ENCODE measurements at places on chromosomes 1 and 21.

- no peak for DNase-seq
These were observed 43.7 kb upstream of the COL6A1 start for GRCh38 chr21:45937721-45938452.

- no peak for DNase-seq
These were observed 234.6 kb upstream of the JUN start for GRCh38 chr1:59018446-59018845.

GRCh38 chr1:163055005-163055404, 14.2 kb upstream of the RGS4 start:
- no peak for DNase-seq

DNA sequence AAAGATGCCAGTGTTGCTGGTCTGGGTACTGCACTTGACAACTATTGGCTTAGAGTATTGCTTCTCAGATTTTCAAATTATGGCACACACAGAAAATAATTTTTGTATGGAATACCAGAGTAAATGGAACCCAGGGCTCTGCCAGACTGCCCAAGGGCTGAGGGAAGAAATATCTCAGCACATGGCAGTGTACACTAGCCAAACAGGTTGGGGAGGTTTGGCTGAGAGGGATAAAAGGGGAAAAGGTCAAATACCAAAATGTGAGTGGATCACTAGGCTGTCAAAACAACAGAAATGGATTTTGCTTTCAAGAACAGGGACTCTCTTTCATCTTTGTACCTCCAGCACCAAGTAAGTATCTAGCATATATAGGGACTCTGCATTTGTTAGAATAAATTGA, 3.0 kb upstream of the RGS8 start:
- DNase-seq: no peak

GRCh38 chr1:89170170-89171066, 5.4 kb downstream of the GBP7 start:
- no peak for DNase-seq

GRCh38 chr1:24105368-24106160, 6.4 kb downstream of the MYOM3 start:
- no peak for DNase-seq

- no peak for DNase-seq
These were observed 161.9 kb downstream of the ZBTB18 start for GRCh38 chr1:244212797-244213475.

- peak; percentile 42 for DNase-seq
These were observed 180.6 kb upstream of the PALMD start for GRCh38 chr1:99465176-99465900.

GRCh38 chr21:16194095-16194787, 464.5 kb downstream of the USP25 start:
- peak; percentile 78 for DNase-seq

GRCh38 chr1:81605023-81605422, 195.7 kb upstream of the ADGRL2 start:
- DNase-seq: no peak

DNA sequence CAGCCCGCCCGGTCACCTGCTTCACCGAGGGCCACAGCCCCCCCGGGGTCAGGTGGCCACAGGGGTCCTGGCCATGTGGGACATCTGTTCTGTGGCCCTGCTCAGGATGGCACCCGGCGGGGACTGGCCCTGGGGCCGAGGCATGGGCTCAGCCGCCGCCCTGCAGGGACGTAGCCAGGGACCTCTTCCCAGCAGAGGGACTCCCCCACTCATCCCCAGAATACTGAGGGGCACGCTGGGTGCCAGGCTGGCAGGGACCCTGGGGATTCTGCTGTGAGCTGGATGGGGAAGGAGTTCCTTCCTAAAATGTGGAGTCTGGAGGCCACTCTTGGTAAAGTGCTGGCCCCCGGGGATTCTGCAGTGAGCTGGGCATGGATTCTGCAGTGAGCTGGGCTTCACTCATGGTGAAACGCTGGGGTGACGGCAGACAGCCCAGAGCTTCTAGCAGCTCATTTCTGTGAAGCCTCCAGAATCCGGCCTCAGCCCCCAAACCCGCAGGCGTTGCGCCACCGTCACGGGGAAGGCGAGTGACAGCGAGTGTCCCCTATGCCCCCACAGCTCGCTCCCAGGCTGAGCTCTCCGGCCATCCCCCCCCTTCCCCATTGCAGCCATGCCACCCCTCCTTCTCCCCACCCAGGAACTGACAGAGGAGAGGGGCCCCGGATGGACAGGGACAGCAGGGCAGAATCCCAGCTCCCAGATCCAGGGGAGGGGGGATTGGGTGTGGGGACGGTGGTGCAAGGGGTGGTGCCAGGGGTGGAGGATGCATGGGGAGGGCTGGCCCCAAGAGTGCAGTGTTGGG, 1.4 kb downstream of the ITGB2 start:
- no peak for DNase-seq

DNA sequence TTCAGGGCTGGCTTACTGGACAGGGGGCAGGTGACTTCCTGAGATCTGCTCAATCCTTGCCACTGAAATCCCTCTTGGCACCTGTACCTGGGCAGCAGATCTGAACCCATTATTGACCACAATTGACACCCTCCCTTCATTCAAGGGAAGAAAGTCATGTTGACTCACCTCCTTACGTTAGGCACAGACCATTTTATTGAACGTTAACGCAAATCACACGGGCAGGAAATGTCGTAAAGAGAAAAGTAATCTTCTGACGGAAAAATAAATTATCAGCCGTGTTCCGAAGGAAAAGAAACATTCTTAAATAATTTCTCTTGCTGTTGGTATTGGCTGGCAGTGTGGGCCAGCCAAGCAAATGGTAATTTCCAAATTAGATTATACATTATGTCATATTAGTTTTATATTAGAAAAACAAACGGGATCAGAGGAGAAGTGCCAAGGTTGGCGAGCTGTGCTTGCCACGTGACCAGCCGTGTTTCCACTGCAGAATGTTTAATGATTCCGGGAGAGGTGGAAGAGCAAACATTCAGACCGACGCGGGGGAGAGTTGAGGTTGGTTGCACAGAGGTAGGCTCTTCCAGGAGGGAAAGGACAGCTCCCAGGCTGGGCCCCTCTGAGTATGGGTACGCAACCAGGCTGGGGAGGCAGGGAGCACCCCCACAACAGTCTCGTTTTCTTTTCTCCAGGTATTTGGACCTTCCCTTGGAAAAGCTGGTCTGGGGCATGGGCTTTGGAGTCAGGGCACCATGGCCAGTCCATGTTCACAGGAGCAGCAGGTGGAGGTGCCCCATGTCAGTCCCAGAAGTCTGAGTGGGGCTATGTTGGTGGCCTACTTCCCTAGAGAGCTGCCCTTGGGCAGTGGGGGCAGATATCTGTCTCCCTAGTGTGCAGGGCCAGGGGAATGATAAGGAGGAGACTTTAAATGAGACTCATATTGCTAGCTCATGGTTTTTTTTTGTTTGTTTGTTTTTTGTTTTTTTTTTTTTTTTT, 121.1 kb downstream of the FOXD2 start:
- peak; percentile 65 for DNase-seq

- DNase-seq: no peak
These were observed 37.0 kb downstream of the LRIG2 start for GRCh38 chr1:113109908-113110554.

DNA sequence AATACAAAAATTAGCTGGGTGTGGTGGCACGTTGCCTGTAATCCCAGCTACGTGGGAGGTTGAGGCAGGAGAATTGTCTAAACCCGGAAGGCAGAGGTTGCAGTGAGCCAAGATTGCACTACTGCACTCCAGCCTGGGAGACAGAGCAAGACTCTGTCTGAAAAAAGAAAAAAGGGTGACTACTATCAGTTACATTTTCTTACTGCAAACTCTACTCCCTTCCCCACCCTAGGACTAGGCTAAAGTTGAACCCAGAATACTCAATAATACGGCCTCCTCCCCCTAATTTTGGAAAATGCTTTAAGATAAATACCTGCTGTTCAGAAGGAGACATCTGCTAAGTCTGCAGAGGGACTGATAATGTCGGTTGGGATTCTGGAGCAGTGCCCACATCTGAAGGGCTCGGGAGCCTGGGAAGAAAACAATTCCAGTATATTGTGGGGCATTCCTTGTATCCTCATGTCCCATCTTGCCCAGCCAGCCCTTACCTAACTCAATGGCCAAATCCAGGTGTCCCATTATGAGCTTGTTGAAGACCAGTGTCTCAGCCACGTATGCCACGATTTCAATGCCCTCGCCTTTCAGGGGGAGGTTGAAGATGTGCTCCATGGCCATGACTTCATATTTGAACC, 89.7 kb downstream of the ADCY10 start:
- DNase-seq: no peak

GRCh38 chr1:55626326-55626725, 411.2 kb upstream of the USP24 start:
- peak; percentile 85 for DNase-seq

DNA sequence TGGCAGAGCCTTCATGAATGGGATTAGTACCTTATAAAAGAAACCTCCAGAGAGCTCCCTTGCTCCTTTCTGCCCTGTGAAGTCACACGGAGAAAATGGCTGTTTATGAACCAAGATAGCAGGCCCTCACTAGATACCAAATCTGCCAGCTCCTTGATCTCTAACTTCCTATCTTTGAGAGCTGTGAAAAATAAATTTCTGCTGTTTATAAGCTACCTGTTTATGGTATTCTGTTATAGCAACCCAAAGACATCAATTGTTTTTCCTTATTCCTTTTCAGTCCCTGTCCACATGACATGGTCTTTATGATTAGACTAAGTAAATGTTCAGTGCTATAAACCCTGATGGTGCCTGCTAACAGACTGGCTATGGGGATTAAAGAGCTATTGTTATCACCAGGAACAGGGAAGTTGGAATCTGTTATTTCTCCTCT, 9.7 kb upstream of the STIL start:
- DNase-seq: peak; percentile 61

DNA sequence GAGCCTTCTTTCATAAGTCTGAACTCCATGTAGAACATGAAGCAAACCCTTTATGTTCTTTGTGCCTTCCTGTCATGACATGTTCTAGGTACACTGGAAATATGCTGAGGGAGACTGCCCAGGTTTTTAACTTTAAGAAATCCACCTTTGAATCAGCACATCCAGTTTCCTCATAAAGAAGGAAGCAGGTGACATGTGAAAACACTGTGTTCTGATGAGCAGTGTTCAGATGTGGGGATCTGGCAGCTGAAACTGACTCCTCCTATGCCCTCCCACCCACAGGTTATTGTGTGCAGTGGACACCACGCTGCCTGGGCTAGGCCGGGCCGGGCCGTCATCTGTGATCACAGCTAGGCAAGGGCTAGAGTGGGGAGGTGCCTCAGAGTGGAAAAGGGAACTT, 51.1 kb downstream of the CNN3 start:
- DNase-seq: no peak

GRCh38 chr21:43187715-43188114, 18.9 kb downstream of the CRYAA start:
- no peak for DNase-seq

GRCh38 chr1:27418326-27419185, 26.1 kb downstream of the GPR3 start:
- peak; percentile 93 for DNase-seq

- DNase-seq: peak; percentile 10
These were observed 109.5 kb upstream of the SIM2 start for GRCh38 chr21:36589352-36589971.

DNA sequence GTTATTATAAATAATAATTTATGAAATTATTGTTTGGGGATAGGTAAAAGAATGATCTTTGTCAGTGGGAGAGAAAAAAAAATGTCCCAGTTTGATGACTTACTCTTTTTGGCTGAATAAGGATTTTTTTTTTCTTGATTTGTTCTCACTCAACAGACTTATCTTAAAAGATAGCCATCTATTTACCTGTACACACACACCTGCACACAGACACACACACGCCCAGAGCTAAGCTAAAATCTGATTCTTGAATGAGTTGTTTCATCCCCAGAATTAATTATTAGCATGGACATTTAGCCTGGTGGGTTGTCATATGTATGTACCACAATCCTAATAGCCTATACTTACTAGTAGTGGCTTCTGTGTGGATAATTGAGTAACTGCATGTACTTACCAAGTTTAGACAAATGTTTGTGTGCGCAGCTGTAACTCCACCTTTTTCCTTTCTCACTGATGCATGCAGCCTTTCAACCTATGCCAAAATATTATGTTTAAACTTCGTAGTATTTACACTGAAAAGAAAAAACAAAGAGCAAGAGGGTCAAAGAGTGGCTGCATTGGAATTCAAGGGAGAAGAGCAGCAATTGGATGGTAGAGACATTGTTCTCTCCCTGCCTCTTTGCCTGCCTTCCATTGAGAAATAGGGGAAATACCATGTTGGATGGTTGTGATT, 174.3 kb downstream of the ADGRL2 start:
- no peak for DNase-seq

- peak; percentile 47 for DNase-seq
These were observed 8.0 kb downstream of the ELOA start for GRCh38 chr1:23751050-23751814.

DNA sequence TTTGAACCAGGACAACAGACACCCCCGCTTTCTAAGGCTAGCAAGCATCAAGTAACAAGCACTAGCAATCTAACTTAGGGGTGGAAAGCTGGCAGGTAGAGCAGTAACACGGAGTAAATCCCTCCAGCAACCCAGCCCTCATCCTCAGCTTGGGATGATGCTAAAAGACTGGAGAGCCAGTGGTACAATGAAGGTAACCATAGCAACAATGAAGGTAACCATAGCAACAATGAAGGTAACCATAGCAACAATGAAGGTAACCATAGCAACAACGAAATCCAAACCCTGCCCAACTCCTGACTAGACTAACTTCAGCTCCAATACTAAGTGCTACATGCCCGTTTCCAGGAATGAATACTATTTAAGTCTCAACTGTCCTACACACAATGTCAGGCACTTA, 22.2 kb upstream of the EIF4G3 start:
- DNase-seq: no peak

DNA sequence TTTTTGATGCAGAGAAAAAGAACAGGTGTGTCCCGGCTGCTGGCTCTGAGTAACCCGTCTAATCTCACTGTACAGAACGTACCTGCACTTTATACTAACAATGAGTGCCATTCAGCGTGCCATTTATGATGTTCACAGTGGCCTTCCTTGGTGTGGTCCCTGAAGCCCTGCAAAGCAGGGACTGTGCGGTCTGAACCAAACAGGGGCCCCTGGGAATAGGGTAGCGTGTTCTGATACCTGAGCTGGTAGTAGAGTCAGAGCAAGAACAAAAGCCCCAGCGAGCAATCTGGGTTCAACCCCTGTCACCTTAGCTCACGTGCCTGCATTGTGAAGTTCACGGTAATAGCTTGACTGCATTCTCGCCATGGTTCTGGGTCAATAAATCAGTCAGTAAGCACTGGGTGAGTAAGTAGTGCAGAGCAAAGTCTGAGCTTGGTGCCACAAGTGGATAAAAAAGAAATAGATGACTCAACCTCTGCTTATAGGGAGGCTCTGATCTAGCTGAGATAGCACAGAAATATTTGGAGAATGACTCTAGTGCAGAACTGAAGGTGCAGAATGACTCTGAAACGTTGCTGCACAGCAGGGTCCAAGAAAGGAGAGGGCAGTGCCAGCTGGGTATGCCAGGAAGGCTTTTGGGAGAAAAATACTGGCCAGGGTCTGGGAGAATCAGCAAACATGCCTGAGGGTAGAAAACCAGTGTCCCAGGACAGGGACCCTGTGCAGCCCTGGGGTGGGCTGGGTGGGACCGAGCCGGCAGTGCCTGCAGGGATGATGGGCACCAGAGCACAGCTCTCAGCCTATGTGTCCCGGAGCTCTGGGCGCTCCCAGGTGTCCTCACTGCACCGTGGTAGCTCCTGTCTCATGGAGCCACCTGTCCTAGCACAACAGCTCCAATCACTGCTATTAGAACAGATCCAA, 125.9 kb downstream of the RHOU start:
- peak; percentile 96 for DNase-seq

- no peak for DNase-seq
These were observed 123.7 kb upstream of the HMGB4 start for GRCh38 chr1:33740040-33740744.

All from renal cortical epithelial cell (primary cell).